Retina (tissue), 1 donor: ENCODE measurements at places on chromosomes 1 and 21.

- DNase-seq = no peak
These were observed 3.2 kb downstream of the GSTM4 start for GRCh38 chr1:109659145-109659544.

GRCh38 chr1:23013657-23014056 lies 2.0 kb downstream of the TEX46 start:
- DNase-seq = peak; percentile 62

DNA sequence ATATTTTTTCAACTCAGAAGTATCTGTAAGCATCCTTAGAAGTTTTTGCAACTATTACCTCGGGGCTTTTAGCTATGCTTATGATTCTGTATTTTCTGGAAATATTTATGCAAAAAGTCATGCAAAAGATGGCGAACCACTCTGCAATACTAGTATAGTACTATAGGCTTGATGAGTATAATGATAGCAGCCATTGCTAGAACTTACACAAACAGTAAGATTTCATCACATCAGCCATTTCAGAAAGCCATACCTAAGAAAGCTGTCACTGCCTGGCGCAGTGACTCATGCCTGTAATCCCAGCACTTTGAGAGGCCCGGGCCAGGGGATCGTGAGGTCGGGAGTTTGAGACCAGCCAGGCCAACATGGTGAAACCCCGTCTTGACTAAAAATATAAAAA lies 227.1 kb downstream of the LRRC7 start:
- DNase-seq = no peak

DNA sequence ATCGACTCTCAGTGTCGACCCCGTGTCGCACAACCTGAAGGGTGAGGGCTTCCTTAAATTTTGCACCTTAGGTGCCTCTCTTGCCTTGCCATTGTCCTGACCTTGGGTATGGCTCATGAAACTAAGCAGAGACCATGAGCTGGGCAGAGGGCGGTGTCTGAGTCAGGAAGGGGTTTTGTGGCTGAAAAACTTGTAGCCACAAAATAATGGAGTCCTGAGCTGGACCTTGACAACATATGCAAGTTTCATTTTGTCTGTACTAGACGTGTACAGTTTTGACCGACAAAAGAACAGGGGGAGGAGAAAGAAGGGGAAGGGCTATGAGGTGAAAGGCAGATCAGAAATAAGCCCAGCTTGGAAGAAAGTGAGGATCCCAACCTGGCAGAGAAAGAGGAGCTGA lies 8.3 kb upstream of the RUNX1 start:
- no peak for DNase-seq

DNA sequence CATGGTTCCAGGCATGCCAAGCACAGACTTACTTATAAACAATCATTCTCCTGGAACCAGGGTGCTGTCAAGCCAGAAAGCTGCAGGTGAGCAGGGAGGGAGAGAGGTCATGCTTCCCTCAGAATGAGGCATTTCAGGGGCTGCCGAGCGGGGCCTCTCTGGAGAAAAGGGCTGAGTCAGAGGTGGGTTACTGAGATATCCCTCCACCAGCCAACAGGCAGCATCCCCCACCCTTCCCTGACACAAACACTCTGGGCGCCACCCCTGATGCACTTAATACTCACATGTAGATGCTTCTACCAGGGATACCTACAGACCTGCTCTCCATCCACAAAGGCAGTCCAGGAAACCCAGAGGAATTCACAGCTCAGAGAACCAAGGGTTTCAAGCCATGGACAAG lies 13.1 kb downstream of the STK40 start:
- DNase-seq = no peak

DNA sequence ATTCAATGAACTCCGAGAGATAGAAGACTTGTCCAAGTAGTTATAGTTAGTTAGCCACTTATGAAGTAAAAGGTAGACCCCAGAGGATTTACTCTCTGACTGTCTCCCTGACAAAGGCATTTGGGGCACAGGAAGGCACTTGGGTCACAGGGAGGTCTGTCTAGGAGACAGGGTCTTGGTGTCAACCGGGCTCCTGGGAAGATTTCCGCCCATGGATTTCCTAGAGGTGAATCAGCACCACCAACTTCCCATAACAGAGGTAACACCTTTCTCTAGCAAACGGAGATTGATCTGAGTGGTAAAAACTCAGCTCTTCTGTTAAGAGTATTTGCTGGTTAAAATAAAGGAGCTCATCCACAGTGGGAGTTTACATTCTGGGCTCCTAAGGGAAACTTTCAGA lies 16.4 kb downstream of the CCN1 start:
- DNase-seq = no peak

- DNase-seq = no peak
These were observed 8.5 kb downstream of the CCT8 start for GRCh38 chr21:29064850-29065481.

GRCh38 chr21:15285556-15285955 lies 220.8 kb upstream of the NRIP1 start:
- DNase-seq = no peak

DNA sequence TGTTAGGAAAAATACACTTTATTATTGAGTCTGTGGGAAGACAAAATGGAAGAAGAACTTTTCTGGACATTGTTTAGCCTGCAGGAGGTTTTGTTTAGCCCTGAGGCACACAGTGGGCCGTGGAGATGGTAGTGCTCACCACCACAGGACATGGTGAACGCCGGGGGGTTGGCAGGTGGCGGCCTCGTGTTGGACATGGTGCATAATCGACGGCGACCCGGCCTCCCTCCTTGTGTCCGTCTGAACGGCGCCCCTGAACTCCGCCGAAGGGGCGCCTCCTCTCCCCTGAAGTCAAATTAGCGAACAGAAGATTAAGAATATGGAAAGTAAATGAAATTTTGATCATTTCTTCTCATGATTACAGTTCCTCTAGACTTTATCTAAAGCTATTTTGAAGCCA lies 126.4 kb downstream of the PCBP3 start:
- peak; percentile 65 for DNase-seq

- DNase-seq = no peak
These were observed 87.0 kb upstream of the GALNT2 start for GRCh38 chr1:229980009-229980408.

DNA sequence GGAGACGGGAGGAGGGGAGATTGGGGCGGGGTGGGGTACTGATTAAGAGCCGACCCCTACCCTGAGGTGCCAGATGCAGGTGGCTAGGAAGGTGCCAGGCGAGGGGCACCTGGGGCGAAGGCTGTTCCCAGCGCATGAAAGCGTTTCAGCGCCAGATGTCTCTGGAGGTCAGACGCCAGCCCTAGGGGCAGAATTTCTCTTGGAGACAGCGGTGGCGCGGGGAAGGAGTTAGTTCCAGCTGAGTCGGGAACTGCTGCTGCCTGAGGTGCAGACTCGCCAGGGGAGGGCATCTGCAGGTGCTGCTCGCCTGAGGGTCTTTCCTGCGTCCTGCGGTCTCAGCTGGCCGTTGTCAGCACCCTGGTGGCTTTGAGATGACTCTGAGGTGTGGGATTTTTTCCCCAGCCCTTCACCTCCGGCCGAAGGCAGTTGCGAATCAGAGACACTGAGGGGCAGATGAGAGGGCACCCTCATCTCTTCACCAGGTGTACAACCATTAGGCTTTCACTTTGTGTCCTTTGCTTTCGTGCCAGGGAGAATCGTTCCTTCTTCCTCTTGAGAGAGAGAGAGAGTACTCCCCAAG lies 539 bp downstream of the CGN start:
- DNase-seq = no peak

- no peak for DNase-seq
These were observed 14.8 kb upstream of the ETV3L start for GRCh38 chr1:157114183-157115121.

- no peak for DNase-seq
These were observed 39.6 kb downstream of the SLC45A1 start for GRCh38 chr1:8357329-8358101.

DNA sequence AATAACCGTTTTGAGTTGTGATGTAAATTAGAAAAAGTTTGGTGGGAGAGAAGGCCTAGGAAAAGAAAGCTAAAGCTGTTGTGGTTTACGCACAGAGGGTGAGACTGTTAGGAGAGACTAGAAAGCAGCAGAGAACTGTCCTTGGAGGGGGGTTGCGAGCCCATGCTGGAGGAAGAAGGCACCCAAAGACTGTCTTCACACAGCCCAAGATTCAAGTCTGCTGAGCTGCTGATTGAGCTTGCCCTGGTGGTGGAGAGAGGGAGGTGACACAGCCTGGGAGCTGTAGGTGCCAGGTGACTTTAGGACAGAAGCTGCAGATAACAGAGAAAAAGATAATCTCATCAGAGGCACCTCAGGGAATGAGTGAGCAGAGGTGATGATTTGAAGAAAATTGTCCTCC lies 18.3 kb upstream of the TLR5 start:
- no peak for DNase-seq

DNA sequence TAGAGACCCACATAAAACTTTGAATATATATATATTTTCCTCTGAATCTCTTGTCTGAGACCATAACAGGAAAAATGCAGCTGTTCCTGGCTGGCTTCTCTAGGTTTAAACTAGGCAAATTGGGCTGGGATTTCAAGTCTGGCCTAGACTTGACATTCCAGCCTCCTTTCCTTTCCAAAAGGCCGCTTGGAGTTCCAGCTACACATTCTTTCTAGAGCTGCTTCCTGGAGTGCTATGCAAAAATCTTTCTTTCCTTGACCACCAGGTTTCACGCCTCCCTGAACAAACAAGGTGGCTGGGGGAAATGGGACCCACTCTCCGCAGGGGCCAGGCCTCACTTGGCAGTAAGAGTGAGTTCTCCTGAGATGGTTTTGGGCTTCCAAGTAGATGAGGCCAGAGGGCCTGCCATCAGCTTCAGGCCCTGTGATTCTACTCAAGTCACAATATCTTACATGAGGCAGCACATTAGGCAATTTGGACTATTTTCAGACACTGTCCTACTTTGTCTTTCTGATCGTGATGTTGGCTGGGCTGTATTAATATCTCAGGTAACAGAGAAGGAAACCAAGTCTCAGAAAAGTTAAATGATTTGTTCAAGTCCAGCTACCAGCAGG lies 102.4 kb downstream of the FAM78B start:
- DNase-seq = no peak

DNA sequence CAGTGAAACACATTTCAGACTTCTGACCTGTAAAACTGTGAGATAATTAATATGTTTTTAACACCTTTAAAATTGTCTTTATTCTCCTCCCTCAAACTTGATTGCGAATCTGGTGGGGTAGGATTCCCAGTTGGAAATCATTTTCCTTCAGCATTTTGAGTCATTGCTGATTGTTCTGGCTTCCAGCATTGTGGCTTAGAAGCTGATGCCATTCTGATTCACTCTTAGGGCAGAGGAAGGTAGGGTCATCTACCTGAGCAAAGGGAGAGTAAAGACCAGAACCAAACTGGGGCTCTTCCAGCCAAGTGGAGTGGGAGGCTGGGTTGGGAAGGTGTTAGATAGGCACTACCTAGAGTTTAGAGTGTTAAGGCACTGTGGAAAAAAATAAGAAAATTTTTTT lies 61.2 kb downstream of the MPZL1 start:
- DNase-seq = no peak

GRCh38 chr21:33708874-33709273 lies 66.6 kb downstream of the ITSN1 start:
- DNase-seq = no peak

DNA sequence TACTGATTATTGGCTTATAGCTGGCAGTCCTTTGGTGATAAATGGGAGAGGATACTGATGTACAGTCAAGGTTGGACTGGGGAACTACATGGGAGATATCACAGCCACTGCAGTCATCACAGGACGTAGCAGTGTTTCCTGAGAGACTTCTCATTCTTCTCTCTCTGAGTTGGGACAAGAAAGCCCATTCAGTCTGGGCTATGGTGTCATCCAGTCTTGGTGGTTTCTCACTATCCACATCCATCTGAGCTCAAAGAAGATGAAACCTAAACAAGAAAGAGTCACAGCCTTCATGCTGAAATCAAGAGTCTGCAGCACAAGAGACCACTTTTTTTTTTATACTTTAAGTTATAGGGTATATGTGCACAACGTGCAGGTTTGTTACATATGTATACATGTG lies 12.8 kb upstream of the CD53 start:
- no peak for DNase-seq
